Keratinocyte (primary cell): ENCODE measurements at places on chromosomes 12 and 14. TPM values are rescaled to one million over a fixed set of nuclear protein-coding genes. Genes with fewer than 3 reads are reported as not detected.

DNA sequence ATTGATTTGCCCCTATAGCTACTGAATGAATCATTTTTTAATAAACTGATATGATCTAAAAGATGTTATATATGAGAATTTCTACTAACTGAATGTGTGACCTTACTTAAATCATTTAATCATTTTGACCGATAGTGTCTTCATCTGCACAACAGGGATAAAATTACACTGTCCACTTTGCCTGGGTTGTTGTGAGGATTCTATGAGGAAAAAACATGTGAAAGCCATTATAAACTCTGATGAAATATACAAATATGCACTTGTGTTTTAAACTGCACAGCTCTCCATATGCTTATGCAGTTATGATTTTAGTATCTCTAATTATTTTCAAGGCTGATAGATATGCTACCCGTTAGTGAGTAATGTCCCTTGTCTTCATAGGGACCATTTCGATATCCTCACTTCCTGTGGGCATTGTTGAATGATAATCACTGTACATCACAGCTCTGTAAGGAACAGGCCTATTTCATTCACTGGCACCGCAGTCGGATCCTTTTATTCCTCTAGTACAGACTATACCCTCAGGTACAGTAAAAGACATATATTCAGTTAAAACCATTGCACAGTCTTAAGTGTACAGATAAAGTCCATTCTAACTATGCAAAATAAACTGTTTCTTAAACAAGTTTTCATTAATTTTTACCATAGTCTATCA lies 88.7 kb upstream of the RAP1B start:
- no peaks in the 10 kb centered on the region for H3K36me3 ChIP-seq
- no peaks in the 10 kb centered on the region for H3K27me3 ChIP-seq
- peak overlapping the region; percentile 22 for H3K27ac ChIP-seq

DNA sequence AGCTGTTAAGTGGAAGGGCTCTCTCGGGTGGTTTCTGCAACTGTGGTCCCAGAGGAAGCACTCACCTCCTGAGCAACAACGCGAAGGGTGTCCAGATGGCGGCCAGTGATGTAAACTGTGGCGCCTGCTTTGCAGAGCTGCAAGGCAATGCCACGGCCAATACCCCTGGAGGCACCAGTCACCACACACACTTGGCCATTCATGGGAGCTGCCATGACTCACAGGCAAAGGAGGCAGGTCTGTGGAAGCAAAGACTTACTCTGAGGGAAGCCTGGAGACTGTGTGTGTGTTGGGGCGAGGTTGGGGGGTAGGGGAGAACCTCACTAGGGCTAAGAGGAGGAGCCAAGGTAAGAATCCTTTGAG lies 707 bp downstream of the DHRS1 start:
- peaks cover 37% of the 10 kb centered on the region for H3K4me1 ChIP-seq
- H3K27ac ChIP-seq = peak overlapping the region; percentile 93
- peak overlapping the region; percentile 94 for H3K4me3 ChIP-seq
- DNase-seq = peak; percentile 87
- no peaks in the 10 kb centered on the region for H3K27me3 ChIP-seq
- peaks cover 29% of the 10 kb centered on the region for H3K36me3 ChIP-seq

GRCh38 chr12:97063292-97063935 lies 156.4 kb downstream of the NEDD1 start:
- no peak overlapping the region for H3K27ac ChIP-seq
- no peaks in the 10 kb centered on the region for H3K27me3 ChIP-seq
- DNase-seq = no peak
- no peaks in the 10 kb centered on the region for H3K36me3 ChIP-seq

DNA sequence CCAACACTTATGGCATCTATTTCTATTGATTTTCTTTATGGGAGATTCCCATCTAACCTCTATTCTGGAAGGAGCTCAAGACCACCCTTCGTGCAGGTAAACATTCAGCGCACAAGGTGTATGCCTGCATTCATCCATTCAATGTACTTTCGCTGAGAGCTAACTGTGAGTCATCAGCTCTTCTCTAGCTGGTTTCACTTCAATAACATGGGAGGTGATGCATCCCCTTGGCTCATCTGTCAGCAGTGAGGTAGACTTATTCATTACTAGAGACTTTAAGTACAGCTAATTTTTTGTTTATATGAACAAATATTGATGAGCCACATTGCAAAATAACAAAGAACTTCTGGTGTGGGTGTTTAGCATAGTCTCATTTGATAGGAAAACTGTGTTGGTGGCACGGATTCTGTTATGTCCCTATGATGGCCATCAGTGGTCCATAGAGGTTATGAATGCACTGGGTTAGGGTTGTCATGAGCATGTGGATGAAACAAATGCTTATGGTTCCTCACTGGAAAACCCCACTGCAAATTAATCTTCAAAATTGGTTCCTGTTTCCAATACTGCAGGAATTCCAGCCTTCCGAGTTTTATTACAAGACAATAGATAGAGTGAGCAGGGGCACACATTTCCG lies 1151.0 kb downstream of the BCL11B start:
- peak; percentile 23 for DNase-seq
- no peak overlapping the region for H3K4me3 ChIP-seq
- H3K4me1 ChIP-seq = peaks cover 9% of the 10 kb centered on the region
- H3K27ac ChIP-seq = peak overlapping the region; percentile 39

- DNase-seq = no peak
- no peaks in the 10 kb centered on the region for H3K27me3 ChIP-seq
- H3K4me3 ChIP-seq = no peak overlapping the region
- H3K36me3 ChIP-seq = no peaks in the 10 kb centered on the region
Measured at GRCh38 chr14:72111911-72112310, 179.7 kb downstream of the RGS6 start.

- no peaks in the 10 kb centered on the region for H3K27me3 ChIP-seq
- H3K27ac ChIP-seq = no peak overlapping the region
- H3K36me3 ChIP-seq = no peaks in the 10 kb centered on the region
Measured at GRCh38 chr14:38004610-38004879, 203.2 kb upstream of the SSTR1 start.

GRCh38 chr12:2372735-2373134 lies 319.9 kb downstream of the CACNA1C start:
- H3K27me3 ChIP-seq = no peaks in the 10 kb centered on the region
- no peak overlapping the region for H3K4me3 ChIP-seq
- no peaks in the 10 kb centered on the region for H3K4me1 ChIP-seq
- DNase-seq = no peak
- no peaks in the 10 kb centered on the region for H3K36me3 ChIP-seq

GRCh38 chr12:58750484-58750883 lies 169.8 kb downstream of the LRIG3 start:
- H3K27ac ChIP-seq = peak overlapping the region; percentile 2
- H3K27me3 ChIP-seq = no peaks in the 10 kb centered on the region
- H3K4me3 ChIP-seq = no peak overlapping the region
- H3K4me1 ChIP-seq = no peaks in the 10 kb centered on the region

DNA sequence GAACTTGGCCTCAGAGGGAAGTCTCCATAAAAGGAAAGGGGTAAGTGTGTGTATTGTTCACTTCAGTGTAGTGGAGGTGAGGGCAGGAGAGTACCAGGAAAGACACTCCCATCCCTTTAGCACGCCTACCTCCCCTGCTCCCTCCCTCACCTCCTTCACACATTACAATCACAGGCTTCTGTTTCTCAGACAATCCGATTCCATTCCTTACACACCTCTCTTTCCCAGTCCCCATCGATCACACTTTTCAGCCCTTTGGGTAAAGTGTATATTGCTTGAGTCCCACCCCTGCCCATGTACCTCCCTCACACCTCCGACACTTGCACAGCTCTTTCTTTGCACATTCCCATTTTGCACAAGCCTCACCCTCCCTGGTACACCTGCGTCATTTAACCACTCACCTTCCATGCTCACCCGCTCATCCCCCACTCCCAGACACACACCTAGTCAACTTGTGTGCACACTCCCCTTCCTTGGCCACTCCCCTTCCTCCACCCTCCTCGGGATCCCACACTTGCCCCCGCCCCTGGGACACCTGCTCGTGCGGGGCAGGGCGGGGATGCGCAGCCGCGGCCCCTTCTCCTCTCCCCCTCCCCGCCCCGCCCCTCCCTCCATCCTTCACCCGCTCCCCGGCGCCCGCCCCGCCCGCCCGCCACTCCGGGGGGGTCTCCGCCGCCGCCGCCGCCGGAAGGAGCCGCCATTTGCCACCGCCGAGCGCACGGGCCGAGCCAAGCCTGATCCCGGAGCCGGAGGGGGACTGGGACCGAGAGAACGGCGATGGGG lies at the start of gene MARCHF9:
Gene MARCHF9 (plus strand): TSS at position 693 of the 783 bp plus-strand sequence. CDS start 426 bp downstream, outside the sequence.
- peak within 1 kb of the TSS; percentile 56 for H3K4me3 ChIP-seq
- H3K4me1 ChIP-seq = peaks cover 39% of the 10 kb centered on the region
- H3K36me3 ChIP-seq = peaks cover 7% of the 10 kb centered on the region
- no peaks in the 10 kb centered on the region for H3K27me3 ChIP-seq

GRCh38 chr12:89437231-89437630 lies 84.9 kb upstream of the DUSP6 start:
- no peaks in the 10 kb centered on the region for H3K36me3 ChIP-seq
- no peak for DNase-seq
- no peak overlapping the region for H3K27ac ChIP-seq
- H3K4me3 ChIP-seq = no peak overlapping the region
- peaks cover 7% of the 10 kb centered on the region for H3K4me1 ChIP-seq

DNA sequence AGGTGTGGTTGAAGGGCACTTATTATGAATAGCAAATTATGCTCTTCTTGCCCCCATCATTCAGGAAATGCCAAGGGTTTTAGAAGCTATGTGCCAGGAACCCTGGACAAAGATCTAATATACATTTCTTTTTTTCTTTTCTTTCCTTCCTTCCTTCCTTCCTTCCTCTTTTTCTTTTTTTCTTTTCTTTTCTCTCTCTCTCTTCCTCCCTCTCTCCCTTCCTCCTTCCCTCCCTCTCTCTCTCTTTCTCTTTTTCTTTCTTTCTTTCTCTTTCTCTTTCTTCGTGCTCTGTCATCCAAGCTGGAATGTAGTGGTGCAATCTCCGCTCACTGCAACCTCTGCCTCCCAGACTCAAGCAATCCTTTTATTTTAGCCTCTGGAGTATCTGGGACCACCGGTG lies 66.1 kb upstream of the CSRP2 start:
- H3K4me3 ChIP-seq = no peak overlapping the region
- no peaks in the 10 kb centered on the region for H3K27me3 ChIP-seq
- no peak overlapping the region for H3K27ac ChIP-seq
- DNase-seq = no peak

GRCh38 chr12:126588586-126589249 lies 1523.5 kb downstream of the AACS start:
- no peak overlapping the region for H3K4me3 ChIP-seq
- H3K27ac ChIP-seq = no peak overlapping the region
- no peak for DNase-seq
- H3K27me3 ChIP-seq = no peaks in the 10 kb centered on the region
- H3K4me1 ChIP-seq = no peaks in the 10 kb centered on the region

DNA sequence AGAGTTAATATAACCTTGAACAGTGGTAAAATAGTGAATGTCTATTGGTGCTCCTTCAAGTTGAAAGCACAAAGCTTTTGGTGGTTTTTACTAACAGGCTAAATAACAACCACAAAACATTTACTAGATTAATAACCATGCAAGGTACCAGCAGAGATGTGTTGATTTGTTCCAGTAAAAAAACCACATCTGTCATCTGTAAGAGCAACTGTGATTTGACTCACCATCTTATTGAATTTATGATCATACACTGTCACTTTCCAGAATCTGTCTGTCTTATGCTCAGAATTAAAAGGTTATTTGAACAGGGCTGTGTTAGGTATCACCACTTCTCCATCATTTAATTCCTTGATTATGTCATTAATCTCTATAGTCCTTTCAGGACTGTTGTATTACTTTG lies 107.0 kb upstream of the PTHLH start:
- H3K27me3 ChIP-seq = no peaks in the 10 kb centered on the region
- no peak overlapping the region for H3K27ac ChIP-seq
- H3K4me1 ChIP-seq = no peaks in the 10 kb centered on the region

DNA sequence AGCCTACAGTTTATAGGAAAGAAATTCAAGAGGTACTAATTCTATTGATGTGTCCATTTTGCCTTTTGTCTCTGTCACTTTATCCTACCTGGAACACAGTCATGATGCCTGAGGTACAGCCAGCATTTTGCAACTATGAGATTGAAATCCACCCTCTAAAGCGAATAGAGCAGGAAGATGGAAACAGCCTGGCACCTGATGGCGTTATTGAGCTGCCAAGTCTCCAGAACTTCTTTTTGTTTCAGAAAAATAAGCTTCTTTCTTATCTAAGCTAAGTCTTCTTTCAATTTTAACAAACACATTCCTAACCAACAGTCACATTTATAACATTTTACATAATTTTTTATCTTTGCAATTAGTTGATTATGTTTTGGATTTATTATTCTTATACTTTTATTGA lies 182.1 kb downstream of the PAWR start:
- H3K27me3 ChIP-seq = no peaks in the 10 kb centered on the region
- H3K27ac ChIP-seq = no peak overlapping the region
- no peak for DNase-seq
- H3K4me3 ChIP-seq = no peak overlapping the region

DNA sequence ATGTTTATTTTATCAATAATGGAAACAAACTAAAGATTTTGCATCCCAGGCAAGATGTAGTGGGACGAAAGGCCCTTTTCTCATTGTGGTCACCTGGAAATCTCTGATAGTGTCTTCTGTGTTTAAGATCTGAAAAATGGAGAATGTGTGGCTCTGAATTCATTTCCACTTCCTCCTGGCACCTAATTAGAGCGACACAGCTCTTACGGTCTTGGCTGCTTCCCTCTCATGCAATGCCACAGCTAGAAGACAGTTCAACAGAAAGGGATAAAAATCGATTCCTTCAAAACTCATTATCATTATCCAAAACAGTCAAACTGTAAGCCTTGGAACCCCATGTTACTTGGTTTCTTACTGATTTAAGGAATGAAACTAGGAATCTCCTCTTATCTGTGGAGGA lies 9.3 kb downstream of the ST8SIA1 start:
- H3K27ac ChIP-seq = no peak overlapping the region
- no peaks in the 10 kb centered on the region for H3K4me1 ChIP-seq
- no peaks in the 10 kb centered on the region for H3K36me3 ChIP-seq
- H3K4me3 ChIP-seq = no peak overlapping the region

GRCh38 chr14:73743431-73743931 lies 29.3 kb upstream of the PNMA1 start:
- no peak for DNase-seq
- no peak overlapping the region for H3K4me3 ChIP-seq
- H3K36me3 ChIP-seq = peaks cover 12% of the 10 kb centered on the region
- H3K27me3 ChIP-seq = no peaks in the 10 kb centered on the region
- H3K4me1 ChIP-seq = peaks cover 84% of the 10 kb centered on the region
- H3K27ac ChIP-seq = peak overlapping the region; percentile 89

DNA sequence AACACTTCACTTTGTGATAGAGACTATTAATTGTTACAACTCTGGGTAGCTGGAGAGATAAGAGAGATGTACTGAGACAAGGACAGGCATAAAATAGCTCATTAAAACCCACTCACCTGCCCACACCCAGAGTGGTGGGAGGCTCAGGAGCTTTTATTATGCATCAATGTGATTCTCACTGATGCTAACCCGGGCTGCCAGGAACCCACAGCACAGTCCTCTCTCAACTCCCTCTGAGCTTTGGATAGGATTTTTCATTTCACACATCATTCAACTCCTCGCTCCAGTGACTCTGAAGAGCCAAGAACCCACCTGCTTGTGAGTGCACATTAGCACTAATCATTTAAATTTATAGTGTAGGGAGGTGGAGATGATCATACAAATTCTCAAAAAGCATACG lies 827.9 kb downstream of the FLRT2 start:
- no peak overlapping the region for H3K27ac ChIP-seq
- no peaks in the 10 kb centered on the region for H3K36me3 ChIP-seq
- DNase-seq = no peak
- H3K4me3 ChIP-seq = no peak overlapping the region
- H3K4me1 ChIP-seq = no peaks in the 10 kb centered on the region
- no peaks in the 10 kb centered on the region for H3K27me3 ChIP-seq

The KRT3 gene
- polyA plus RNA-seq = 0.05 to 0.36 TPM (median 0.29 TPM) in 3 replicates

The GALNT16 gene
- 0.04 TPM in 1 of 3 replicates, not detected in the others for polyA plus RNA-seq

The RPL10L gene
- not detected in 3 replicates for polyA plus RNA-seq

The PRDM4 gene
- 26.5 to 27.5 TPM (median 27.2 TPM) in 3 replicates for polyA plus RNA-seq

The PIWIL1 gene
- 0.01 to 0.13 TPM (median 0.09 TPM) in 3 replicates for polyA plus RNA-seq

The SCARB1 gene
- 40.9 to 80.6 TPM (median 41.4 TPM) in 3 replicates for polyA plus RNA-seq

The SMAGP gene
- polyA plus RNA-seq = 42.9 to 63.3 TPM (median 52.1 TPM) in 3 replicates

The MAP1LC3B2 gene
- polyA plus RNA-seq = 2.7 to 6.0 TPM (median 4.3 TPM) in 3 replicates

The DBX2 gene
- polyA plus RNA-seq = not detected in 3 replicates

The PDZRN4 gene
- not detected in 3 replicates for polyA plus RNA-seq

The TAS2R30 gene
- 0.03 to 0.18 TPM in 2 of 3 replicates, not detected in the other for polyA plus RNA-seq
